ENCODE measurements at places on chromosomes 16 and 17. TPM values are rescaled to one million over a fixed set of nuclear protein-coding genes. Genes with fewer than 3 reads are reported as not detected.

PLD2 gene
- 59.1 TPM for total RNA-seq

CACNG4 gene
- total RNA-seq: 0.57 TPM

LAT gene
- 11.9 TPM for total RNA-seq

PYY gene
- total RNA-seq: not detected

HLF gene
- total RNA-seq: 23.8 TPM

SAMD14 gene
- total RNA-seq: 5.5 TPM

TBC1D3B gene
- 13.6 TPM for total RNA-seq

NPIPB9 gene
- total RNA-seq: 5.8 TPM

PPL gene
- total RNA-seq: 108 TPM

PRDM7 gene
- total RNA-seq: not detected

CACNA1H gene
- 24.4 TPM for total RNA-seq

CRYBA1 gene
- total RNA-seq: not detected

TMEM11 gene
- 20.4 TPM for total RNA-seq

CDRT15 gene
- total RNA-seq: not detected

FAM117A gene
- total RNA-seq: 12.4 TPM

PRSS22 gene
- 41.2 TPM for total RNA-seq

LRRC3C gene
- not detected for total RNA-seq

DNAH9 gene
- total RNA-seq: 1.7 TPM

OR1F1 gene
- total RNA-seq: not detected

CCDC78 gene
- 5.3 TPM for total RNA-seq

SGCA gene
- total RNA-seq: 16.9 TPM

SDR42E1 gene
- total RNA-seq: 28.3 TPM

GNGT2 gene
- total RNA-seq: 2.9 TPM
